ENCODE measurements at places on chromosomes 5 and 9. TPM values are rescaled to one million over a fixed set of nuclear protein-coding genes. Genes with fewer than 3 reads are reported as not detected.

GRCh38 chr9:123322273-123323195 is 33.5 kb upstream of the CRB2 start:
- no peak for DNase-seq

GRCh38 chr5:59745415-59745863 is 148.1 kb downstream of the PDE4D start:
- peak; percentile 60 for DNase-seq

DNA sequence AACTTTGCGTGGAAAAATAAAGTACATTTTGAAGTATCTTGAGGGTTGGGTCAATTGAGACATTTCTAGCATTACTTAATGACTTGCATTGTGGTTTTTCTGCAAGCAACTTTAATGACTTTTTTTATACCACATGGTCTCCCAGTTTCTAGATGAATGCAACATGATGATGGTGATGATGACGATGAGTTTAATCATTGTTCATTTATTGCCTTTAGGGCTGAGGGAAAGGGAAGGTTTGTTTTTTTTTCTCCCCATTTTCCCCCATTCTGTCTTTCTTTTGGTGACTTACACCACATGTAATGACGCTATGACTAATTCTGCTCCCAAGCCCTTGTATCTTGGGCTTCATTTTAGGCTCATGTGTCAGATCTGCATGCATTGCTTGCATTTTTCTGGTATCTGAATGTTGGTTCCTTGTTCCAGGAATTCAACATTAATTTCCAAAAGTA is 57.7 kb upstream of the NXNL2 start:
- no peak for DNase-seq

GRCh38 chr5:72171667-72172066 is 64.4 kb downstream of the MAP1B start:
- DNase-seq: no peak

DNA sequence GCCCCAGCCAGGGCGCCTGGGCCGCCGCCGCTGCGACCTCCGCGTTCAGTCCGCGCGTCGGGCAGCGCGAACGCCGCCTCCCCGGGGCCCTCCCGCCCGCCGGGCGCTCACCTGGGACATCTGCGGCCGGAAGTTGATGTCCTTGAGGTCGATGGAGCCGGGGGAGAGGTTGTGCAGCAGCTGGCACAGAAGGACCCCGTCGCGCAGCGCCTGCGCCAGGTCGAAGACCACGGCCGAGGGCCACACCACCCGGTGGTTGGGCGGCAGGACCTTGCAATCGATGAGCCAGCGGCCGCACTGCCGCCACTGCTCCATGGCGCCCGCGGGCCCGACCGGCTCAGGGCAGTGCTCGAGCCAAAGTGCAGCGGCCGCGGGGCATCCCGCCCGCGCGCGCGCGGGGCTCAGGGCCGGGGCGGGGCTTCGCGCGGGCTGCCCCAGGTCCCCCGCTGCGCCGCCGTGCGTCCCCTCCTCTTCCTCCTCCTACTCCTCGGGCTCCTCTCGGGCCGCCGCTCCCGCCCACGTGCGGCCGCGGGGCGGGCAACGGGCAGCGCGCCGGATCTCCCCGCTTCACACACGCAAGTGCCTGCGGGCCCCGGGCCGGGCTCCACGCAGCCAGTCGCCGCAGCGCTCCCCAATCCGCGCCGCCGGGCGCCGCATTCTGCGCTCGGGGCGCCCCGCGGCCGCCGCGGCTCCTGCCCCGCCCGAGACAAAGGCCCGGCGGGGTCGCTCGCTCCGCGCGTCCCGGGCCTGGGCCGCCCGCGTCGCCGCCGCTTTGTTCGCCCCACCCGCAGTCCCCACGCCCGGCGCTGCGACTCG is at the start of gene VAV2:
VAV2 (minus strand) TSS at position 361 of the 816 bp plus-strand sequence; CDS start at position 315, 46 bp downstream.
- DNase-seq: no peak

GRCh38 chr5:80798166-80798565 is 143.4 kb upstream of the DHFR start:
- DNase-seq: no peak

DNA sequence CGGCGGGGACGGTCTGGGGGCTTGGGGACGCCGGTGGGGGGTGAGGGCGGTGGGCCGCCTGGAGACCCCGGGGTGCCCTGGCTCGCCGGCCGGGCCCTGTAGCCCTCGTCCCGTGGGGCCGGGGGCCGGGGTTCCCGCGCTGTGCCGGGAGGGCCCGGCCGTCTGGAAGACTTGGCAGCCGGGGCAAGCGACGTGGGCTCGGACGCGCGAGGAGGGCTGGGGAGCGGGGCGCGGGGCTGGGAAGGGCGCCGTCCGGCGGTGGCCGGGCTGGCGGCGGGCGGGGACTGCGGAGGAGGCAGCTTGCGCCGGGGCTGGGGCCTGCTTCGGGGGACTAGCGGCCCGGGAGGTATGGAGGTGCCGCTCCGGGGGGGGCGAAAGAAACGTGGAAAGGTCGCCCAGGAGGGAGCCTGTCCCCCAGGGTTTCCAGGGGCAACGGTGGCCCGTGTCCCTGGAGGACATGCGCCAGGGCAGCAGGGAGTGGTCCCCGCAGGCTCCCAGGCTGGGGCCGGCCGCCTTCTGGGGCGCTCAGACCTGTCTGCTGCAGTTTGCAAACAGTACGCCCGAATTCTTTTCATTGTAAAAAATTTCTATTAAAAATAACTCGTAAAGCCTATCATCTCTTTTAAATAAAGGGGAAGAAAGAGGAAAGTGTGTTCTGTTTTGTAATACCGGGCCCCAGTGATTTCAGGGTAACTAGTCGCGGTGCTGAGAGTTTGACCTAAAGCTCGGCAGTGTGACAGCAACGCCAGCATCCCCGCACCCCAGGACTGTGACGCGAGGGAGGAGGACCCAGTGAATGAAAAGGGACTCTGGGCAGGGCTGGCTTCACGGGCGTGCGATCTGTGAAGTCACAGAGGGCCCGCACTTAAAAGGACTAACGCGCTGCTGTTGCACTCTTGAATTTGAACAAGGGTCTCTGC is 752 bp upstream of the ANKH start:
- peak; percentile 91 for DNase-seq

The OBP2B gene
- not detected for total RNA-seq

The TAF11L3 gene
- total RNA-seq: not detected

DNA sequence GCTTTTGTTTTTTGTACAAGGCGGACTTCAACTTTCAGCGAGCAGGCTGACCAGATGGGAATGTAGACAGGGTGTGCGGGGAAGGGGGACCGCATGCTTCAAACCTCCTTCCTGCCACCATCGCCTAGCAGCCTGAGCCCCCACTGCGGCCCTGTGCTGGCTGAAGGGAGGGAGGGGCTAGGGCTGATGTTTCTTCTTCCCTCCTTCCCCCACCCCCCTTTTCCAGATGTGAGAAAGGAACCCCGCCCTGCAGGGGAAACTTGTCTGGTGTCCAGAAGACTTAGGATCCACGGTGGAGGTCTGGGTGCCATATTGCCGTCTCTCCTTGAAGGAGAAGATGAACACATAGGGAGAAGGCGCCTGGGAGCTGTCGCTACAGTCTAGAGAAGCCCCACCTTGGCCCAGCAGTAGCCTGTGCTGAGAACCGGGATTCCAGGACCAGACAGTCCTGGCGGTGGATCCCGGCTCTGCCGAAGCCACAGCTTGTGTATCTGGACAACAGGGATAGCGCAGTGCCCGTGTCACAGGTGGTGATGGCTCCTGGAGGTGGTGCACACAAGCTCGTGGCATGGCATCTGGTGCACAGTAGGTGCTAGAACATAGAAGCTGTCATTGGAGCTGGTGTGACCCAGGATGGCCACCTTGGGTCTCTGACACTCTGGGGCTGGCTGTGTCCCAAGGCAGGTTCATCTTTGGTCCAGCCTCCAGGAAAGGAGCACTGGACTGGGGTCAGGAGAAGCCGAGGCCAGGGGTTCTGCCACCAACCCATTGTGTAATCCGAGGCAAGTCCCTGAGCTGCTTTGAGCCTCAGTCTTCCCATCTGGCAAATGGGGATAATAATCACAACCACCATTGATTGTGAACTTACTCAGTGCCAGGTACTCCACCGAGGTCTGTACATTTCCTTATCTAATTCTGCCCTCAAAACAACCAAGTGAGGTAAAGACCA is 205.6 kb downstream of the C9orf50 start:
- DNase-seq: no peak

The RPS14 gene
- 2,461 TPM for total RNA-seq

GRCh38 chr5:137833463-137833862 is 34.2 kb upstream of the MYOT start:
- DNase-seq: no peak

- no peak for DNase-seq
These were observed 19.8 kb upstream of the PARP8 start for GRCh38 chr5:50646591-50646990.

The MLANA gene
- not detected for total RNA-seq

The AGXT2 gene
- total RNA-seq: not detected

GRCh38 chr5:29161399-29162291 is 2031.8 kb upstream of the CDH6 start:
- DNase-seq: no peak

DNA sequence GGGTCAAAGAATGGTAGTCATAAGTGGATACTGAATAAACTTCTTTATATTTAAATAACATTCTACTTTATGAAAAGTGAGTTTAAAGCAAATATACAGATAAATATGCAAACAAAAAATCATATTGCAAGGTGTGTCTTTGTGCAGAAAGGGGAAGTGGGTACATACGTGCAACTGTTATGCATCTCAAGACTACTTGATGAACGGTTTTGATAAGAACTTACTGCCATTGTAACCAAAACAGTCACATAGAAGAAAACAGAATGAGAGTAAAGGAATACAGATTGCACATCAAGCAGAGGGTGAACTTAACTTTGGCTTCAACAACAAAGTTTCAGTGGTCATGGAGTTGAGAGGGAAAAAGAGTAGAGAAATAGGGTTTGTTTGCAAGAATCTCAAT is 9.9 kb downstream of the CAMK4 start:
- DNase-seq: no peak
